ENCODE measurements at places on chromosomes 4 and X.

DNA sequence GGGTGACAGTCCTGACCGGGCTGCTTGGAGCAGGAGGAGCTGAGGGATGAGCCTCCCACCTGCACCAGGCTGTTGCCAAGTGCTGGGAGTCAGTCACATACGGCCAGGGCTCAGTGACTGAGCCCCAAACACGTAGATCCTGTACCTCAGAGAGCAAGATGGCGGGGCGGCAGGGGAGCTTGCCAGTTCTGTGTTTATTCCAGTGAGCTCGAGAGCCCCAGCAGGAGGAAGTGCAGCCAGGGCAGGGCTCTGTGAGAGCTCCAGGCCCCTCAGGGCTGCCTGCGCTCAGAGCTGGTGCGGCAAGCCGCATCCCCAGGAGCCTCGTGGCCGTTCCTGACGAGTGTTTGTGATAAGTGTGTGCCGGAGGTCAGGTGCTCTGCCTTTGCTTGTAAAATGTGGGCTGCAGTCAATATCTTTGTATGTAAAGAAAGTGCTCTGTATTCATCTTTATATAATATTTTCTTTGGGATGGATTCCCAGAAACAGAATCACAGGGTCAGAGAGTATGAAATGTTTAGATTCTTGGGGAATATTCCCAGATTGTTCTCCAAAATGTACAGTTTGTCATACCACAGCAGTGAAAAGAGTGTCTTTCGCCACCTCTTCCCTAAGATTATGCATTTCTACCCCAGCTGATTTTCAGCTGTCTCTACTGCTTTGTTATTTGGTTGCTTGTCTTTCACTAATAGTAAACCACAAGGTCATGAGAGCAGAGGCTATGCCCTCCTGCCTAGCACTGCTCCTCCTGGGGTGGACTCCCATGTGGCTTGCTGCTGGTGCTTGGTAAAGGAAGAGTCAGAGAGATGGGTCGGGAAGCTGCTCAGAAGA is 50.3 kb downstream of the NELFA start:
- no peak for DNase-seq

- DNase-seq: no peak
These were observed 43.5 kb upstream of the GPR174 start for GRCh38 chrX:79100791-79101484.

- no peak for DNase-seq
These were observed 120.3 kb upstream of the ATXN3L start for GRCh38 chrX:13440176-13440575.

- no peak for DNase-seq
These were observed 538 bp downstream of the STBD1 start for GRCh38 chr4:76306882-76307659.

- DNase-seq: no peak
These were observed 25.9 kb downstream of the CFAP299 start for GRCh38 chr4:80361329-80361900.

DNA sequence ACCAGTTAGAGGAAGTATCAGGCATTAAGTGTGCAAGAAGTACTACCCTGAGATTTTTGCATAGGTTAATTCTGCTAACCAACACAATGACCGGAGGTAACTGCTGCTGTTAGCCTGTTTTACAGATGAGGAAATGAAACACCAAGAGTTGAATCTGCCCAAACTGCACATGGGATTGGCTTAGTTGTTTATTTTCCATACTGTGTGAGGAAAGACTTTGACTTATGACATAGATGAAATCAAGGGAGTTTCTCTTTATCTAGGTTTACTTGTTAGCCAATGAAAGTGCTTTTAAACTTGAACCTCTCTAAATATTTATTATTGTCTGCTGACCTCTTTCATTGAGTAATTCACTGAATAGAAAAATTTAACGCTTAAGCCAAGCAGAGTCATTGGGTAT is 10.3 kb downstream of the GUCY1B1 start:
- no peak for DNase-seq

DNA sequence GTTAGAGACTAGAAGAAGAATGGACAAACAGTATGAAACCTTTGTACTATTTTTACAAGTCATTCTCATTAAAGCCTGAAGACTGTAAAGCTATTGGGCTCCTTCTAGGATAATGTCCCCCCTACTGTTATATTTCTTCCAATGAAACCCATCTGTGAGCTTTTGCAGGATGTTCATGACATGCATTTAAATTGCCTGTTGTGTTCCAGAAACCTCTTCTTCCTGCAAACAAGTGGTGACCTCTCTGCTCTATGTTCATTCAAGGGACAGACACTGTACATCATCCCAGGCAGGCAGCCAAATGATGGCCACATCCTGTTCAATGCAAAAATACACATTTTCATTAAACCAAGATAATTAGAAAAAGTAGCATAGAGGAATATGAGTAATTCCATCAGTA is 128.0 kb downstream of the C4orf33 start:
- no peak for DNase-seq

DNA sequence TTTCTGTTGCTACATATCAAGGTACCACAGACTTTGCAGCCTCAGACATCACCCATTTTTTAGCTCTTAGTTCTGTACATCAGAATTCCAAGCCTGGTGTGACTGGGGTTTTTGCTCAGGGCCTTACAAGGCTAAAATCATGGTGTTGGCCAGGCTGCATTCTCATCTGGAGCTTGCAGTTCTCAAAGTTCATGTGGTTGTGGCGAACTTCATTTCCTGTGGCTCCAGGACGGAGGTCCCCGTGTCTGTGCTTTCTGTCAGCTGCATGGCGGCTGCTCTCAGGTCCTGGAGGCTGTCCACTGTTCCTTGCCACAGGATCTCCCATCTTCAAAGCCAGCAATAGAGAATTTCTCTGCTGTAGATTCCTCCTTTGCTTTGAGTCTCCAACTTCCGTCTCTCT is 157.4 kb downstream of the STIM2 start:
- DNase-seq: no peak

- no peak for DNase-seq
These were observed 46.5 kb downstream of the RFC1 start for GRCh38 chr4:39319676-39320075.

All from NCI-H187 (cell line).